ENCODE measurements at places on chromosomes 16 and 17. TPM values are rescaled to one million over a fixed set of nuclear protein-coding genes. Genes with fewer than 3 reads are reported as not detected.

Gene PPP1R27
- not detected for total RNA-seq

Gene FAM234A
- 166 TPM for total RNA-seq

Gene ADORA2B
- 20.8 TPM for total RNA-seq

GRCh38 chr16:17416461-17417311 lies 54.1 kb downstream of the XYLT1 start:
- DNase-seq, result peak; percentile 81

DNA sequence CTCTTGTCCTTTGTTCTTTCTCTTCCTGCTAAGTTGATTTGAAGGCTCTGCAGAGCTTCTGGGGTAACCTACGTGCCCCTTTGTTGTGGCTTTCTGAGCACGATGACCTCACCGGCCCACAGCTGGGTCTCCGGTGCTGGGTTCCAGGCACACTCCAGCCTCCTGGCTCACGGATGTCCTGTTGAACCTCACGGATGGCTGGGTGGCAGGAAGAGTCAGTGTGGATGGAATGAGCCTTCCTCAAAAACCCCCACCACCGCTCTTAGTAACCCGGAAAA lies 116.0 kb downstream of the SOCS1 start:
- DNase-seq, result peak; percentile 52

GRCh38 chr17:8470447-8471047 lies 34.9 kb downstream of the NDEL1 start:
- no peak for DNase-seq

DNA sequence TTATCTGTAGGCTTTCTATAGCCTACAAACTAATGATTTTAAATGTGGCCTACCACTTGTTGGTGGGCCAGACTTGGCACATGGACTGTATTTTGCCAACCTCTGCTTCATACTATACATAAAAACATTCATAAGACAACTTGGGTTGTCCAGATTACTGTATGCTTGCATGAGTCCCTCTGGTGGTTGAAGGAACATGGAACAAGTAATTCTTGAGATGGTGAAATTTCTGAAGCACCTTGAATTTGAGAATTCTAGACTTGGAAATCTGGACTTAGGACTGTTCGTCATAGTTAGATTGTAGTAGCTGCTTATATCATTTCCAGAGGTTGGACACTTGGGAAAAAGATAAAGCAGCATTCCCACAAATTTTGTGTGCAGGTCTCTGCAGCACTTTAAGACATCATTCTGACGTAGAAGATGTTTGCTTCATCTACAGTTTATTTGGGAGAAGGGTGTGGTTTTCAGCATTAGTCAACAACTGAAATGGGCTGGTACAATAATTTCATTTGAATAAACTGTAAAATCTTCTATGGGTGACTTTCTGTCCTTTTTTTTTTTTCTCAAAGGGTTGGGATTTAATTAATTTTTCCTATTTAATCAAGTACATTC lies 31.2 kb downstream of the NFATC3 start:
- peak; percentile 26 for DNase-seq

GRCh38 chr17:2068519-2069051 lies 13.7 kb downstream of the HIC1 start:
- peak; percentile 74 for DNase-seq

- DNase-seq, result peak; percentile 68
Measured at GRCh38 chr16:30996985-30997724, 12.1 kb downstream of the HSD3B7 start.

DNA sequence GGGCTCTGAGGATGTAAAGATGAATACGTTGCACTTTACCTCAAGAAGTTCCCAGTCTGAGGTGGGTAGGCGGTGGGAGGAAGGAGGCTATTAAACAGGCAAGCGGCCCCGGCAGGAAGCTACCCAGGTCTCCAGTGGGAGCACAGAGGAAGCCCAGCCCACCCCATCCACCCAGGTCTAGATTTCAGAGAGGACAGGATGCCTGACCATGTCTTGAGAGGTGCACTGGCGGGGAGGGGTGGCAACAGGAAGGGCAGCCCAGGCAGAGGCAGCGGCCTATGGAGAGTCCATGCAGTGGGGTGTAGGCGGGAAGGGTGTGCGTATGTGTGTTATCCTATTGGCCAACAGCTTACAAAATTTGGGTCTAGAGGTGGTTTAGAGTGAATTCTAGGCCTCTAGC lies 13.9 kb downstream of the SARM1 start:
- DNase-seq, result no peak

DNA sequence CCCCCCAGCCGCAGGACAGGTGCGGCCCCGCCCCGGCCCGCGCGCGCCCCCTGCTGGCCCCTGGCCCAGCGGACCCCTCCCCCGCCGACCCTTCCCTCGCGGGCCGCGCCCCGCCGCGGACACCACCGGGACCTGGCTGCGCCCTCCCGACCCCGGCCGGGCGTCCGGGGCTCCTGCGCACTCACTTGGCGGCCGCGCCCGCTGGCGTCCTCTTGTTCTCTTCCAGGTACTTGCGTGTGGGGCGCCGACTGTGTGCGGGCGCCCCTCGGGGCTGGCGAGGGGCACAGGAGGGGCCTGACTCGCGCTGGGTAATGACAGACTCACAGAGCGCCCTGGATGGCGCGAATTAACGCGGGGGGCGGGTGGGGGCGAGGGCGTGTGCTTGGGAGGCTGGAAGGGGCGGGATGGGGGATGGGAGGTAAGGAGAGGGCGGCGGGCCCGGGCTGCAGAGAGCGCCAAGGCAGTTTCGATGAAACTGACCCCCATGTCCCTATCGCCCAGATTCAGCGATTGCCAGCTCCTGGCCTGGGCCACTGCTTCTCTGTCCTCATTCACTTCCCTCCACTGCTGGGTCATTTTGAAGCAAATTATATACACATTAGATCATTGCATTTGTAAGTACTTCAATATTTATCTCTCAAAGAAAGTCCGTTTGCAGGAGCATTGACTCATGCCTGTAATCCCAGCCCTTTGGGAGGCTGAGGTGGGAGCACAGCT lies 445 bp upstream of the DBNDD1 start:
- DNase-seq, result peak; percentile 80

- no peak for DNase-seq
Measured at GRCh38 chr16:50941681-50942080, 199.8 kb downstream of the CYLD start.

DNA sequence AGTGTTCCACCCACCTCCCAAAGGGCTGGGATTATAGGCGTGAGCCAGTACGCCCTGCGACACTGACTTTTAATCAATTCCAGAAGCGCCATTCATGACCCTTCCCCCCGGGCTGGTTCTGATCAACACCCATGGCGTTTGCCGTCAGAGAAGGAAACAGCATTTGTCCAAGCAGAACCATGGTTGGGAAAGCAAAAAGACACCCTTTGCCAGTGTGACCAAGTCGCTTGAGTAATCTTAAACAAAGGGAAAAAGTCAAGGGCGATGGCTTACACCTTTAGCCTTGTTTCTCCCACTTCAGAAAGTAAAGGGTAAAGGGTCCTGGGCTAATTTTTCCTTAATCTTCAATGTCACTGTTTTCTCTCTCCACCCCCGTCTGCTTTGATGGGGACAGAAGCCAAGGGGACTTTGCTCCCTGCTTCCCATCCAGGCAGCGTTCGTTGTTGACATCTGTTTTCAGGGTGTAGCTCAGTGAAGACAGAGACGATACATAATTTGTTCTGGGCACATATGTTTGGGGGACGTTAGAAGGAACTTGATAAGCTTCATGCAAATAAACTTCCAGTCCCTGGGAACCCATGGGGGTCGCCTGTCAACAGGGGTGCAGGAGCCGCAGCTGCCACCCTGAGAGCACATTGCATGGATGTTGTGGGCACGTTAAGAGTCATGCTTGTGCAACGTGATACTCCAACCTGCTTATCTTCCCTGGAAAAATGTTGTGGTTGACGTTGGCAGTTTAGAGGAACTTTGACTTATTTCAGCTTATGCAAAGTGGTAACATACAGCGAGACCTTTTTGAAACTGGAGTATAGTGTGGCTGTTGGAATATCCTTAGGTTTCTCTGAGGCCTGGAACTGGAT lies 50.6 kb upstream of the TANGO6 start:
- DNase-seq, result peak; percentile 73

DNA sequence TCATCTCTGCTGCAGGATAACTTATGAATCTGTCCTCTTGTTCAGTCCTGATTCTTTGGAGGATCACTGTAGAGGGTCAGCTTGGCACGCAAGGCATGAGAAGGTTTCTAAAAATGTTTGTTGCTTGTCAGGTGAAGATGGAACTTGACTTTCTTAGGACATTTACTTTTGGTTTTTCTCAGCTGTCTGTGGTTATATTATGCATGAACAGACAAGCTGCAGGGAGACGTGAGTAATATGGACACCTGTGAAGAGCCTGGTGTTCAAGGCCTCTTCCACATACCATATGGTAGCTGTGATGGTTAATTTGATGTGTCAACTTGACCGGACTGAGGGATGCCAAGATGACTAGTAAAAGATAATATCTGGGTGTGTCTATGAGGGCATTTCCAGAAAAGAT lies 270.2 kb upstream of the CPHXL start:
- DNase-seq, result no peak

GRCh38 chr17:39673335-39674081 lies 5.3 kb downstream of the PNMT start:
- DNase-seq, result no peak
